ENCODE measurements at places on chromosomes 7 and 10.

GRCh38 chr7:150903606-150904005 is 51.3 kb downstream of the AOC1 start:
- DNase-seq: no peak

DNA sequence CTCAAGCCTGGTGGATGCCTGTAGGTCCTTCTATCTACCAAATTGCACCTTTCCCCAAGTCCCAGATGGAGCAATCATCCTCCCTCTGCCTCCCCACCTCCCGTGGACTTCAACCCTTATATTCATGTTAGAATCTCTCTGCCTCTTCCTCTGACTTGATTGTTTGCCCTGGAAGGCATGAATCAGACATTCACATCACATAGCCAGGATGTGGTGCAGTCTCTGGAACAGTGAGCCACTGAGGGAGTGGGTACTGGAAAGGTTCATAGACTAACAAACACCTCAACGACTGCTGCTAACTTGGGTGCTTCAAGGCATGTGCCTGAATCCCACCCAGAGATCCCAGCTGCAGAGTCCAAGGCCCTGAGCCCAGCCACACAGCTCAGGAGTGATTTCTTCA is 494.0 kb downstream of the TNS3 start:
- no peak for DNase-seq

GRCh38 chr10:97376413-97376812 is 24.7 kb downstream of the RRP12 start:
- DNase-seq: no peak

DNA sequence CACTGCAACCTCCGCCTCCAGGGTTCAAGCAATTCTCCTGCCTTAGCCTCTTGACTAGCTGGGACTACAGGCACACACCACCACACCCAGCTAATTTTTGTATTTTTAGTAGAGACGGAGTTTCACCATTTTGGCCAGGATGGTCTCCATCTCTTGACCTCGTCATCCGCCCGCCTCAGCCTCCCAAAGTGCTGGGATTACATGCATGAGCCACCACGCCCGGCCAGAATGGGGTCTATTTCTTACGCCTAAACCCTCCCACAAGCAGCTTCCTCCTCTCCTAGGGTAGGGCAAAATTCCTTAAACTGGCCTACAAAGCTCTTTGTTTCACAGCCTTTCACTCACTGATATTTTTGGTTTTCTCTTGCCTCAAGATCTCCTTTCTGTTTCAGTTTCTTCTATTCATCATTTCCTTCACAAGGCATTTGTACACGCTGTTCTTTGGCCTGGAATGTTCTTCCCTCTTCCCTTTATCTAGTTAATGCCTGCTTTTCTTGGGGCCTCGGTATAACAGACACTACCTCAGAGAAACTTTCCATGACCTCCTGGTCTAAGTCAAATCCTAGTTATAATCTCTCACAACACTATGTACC is 6.7 kb downstream of the CPEB3 start:
- DNase-seq: no peak

DNA sequence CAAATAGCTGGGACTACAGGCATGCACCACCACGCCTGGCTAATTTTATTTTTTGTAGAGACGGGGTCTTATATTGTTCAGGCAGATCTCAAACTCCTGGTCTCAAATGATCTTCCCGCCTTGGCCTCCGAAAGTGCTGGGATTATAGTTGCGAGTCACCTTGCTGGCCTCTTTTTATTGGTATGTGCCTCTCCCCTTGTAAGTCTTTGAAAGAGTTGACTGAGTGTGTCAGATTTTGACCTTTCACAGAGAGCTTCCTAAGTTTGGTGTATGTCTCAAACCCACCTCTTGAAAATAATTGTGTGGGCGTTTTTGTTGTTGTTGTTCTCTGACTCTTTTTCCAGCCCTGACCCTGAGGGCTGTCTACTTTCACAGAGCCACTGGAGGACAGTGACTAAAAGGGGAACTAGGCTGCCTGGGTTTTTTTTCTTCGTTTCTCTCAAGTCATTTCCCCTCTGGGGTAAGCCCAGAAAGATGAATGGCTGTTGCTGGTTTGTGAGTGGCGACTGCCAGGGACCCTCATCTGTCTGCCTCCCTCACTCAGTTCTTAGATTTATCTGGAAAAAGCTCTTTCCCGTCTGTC is 262.8 kb downstream of the ZEB1 start:
- no peak for DNase-seq

DNA sequence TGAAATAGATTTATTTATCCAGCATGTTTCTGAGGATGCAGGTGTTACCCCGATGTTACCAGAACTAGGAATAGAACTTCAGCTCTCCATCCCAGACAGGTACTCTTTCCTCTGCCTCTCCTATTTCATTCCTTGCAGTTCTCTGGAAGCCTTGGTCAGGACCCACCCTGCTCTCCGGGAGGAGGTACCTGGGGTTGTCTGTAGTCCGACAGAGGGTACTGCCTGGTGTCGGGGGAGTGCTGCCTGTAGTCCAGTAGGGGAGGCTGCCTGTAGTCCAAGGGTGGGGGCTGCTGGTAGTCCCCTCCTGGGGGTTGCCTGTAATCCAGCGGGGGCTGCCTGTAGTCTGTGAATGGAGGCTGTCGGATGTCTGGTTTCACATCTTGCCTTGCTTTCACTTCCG is 328.4 kb downstream of the PHTF2 start:
- DNase-seq: no peak

DNA sequence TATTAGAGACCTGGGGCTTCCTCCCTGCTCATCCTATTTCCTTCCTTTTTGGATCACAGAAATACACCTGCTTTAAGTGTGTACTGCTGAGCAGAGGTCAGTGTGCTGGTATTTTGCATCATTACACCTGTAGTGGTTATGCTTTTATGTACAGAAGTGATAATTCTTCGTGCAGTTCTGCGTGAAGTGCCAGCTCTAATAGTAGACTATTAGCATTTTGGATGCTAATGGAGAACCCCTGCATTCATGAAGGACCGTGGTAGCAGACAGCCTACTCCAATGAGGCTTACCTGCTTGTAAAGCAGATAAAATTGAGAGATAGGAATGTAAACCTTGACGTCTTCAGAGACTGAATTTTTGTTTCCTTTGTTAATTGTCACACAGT is 114.3 kb downstream of the CDK14 start:
- no peak for DNase-seq

GRCh38 chr7:130486114-130486953 is 5.6 kb upstream of the MEST start:
- peak; percentile 62 for DNase-seq

DNA sequence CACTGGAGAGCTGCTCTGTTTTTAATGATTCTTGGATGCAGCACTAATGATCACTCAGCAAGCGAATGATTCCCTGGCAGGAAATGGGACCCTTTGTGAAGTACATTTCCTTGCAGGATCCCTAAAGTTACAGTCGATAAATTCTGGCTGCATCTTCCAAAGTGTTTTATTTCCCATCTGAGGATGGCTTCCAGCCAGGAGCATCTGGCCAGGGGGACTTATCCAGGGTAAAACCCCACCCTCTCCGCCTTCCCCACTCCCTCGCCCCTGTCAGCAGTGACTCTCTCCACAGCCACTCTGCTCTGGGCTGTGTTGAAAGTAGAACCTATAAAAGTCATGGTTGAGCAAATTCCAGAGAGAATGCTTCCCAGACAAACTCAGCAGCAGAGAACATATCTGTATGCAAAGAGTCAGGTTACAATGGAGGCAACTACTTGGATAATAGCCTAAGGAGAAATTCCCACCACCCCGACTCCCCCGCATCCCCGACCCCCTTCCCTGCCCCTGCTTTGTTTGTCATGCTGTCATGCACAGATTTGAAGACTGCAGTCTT is 111.0 kb upstream of the ANLN start:
- no peak for DNase-seq

- no peak for DNase-seq
These were observed 21.8 kb downstream of the ELFN1 start for GRCh38 chr7:1691601-1692514.

- DNase-seq: no peak
These were observed at the start of gene RELN for GRCh38 chr7:103989200-103989784. Gene RELN, minus strand, starts transcription at chr7:103989658. Its CDS starts 302 bp downstream, at chr7:103989356.

GRCh38 chr10:17026686-17027485 is 102.7 kb downstream of the CUBN start:
- peak; percentile 94 for DNase-seq

DNA sequence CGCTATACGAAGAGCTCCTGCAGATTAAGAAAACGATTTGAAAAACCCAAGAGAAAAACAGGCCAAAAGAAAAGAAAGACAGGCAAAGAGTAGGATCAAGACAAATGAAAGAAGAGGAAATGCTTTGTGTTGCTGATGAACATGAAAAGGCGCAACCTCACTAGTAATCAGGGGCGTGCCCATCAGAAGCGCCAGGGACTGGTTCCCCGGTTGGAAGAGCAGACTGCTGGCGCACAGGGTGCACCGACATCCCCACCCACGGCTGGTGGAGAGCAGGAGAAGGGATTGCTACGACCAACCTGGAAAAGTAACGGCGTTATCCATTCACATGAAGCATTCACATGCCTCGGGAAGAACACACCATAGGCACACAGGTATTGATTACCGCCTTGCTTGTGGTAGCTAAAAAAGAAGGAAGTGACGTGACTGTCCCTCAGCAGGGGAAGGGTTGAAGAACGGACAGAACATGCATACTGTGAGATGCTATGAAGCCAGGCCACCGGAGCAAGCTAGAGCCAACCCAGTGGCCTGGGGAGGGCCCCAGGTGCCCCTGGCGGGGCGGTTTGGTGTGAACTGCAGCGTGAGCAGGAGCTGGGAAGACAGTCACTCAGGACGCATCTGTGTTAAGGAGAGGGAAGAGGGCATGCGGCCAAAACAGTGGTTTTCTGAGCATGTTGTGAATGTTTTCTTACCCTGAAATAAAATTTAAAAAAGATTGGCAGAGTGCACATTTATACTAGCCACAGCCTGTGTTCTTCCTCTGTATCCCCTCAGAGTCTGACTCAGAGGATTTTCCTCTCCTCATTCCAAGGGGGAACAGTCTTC is 18.3 kb downstream of the AGAP3 start:
- DNase-seq: no peak

- no peak for DNase-seq
These were observed 47.6 kb downstream of the UNC5B start for GRCh38 chr10:71259815-71260501.

GRCh38 chr7:103912891-103913605 is 76.4 kb downstream of the RELN start:
- no peak for DNase-seq

GRCh38 chr7:81583882-81584533 is 185.8 kb downstream of the HGF start:
- no peak for DNase-seq
